Thoracic aorta (tissue), 2 donors: ENCODE measurements at places on chromosomes 16 and 17.

GRCh38 chr17:73215447-73215846 is 22.6 kb downstream of the COG1 start:
- no peak for DNase-seq

DNA sequence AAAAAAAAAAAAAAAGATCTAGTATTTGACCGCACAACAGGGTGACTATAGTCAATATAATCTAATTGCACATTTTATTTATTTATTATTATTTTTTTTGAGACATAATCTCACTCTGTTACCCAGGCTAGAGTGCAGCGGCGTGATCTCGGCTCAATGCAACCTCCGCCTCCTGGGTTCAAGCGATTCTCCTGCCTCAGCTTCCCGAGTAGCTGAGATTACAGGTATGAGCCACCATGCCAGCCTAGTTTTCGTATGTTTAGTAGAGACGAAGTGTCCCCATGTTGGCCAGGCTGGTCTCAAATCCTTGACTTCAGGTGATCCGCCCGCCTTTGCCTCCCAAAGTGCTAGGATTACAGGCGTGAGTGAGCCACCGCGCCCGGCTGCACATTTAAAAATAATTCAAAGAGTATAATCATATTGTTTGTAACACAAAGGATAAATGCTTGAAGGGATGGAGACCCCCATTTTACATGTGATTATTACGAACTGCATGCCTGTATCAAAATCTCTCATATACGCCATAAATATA is 794 bp downstream of the ANKS3 start:
- DNase-seq: no peak

GRCh38 chr17:42405963-42406495 is 17.0 kb downstream of the CAVIN1 start:
- DNase-seq: no peak

- no peak for DNase-seq
These were observed 54.2 kb downstream of the TMEM100 start for GRCh38 chr17:55668312-55668920.

DNA sequence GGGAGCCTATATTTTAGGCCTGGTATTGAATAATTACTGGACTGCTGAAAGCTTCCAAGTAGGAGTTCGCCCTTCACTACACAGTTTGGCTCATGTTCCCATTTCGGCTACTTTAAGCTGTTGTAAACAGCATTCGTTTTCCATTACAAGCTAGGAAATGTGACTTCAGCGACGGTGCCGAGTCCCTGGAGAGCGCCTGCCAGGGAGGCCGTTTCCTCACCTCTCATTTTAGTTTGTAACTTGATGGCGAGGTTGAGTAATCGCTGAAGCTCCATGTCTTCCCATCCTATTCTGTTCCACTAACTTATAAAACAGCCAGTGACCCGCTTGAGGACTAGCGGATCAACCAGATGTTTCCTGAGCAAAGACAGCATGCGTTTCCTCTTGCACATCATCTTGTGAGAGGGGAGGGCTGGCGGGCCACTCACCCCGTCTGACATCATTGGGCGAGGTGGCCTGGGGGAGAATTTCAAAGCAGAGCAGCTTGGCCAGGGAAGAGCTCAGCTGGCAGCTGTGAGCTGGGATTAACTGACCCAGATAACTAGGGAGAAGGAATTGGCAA is 32.9 kb downstream of the PCTP start:
- no peak for DNase-seq

DNA sequence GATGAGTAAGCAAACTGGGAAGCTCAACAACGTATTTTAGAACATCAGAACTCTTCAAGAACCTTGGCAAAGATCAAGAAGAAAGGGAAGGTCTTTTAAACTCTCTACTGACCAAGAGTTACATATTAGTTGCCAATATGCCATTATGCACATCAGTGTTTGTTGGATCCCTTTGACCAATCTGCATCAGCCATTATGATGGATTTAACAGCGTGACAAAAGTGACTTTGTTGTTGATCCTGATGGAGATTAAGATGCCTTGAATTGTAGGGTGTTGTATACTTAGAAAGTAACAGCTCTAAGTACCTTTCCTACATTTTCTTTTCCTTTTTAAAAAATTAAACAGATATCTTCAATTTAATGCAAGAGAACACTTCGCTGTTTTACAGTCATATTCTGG is 108.5 kb downstream of the CA4 start:
- DNase-seq: no peak

- DNase-seq: no peak
These were observed 45.0 kb downstream of the NSRP1 start for GRCh38 chr17:30161601-30162000.

- no peak for DNase-seq
These were observed 15.1 kb downstream of the SAMD14 start for GRCh38 chr17:50114849-50115357.

DNA sequence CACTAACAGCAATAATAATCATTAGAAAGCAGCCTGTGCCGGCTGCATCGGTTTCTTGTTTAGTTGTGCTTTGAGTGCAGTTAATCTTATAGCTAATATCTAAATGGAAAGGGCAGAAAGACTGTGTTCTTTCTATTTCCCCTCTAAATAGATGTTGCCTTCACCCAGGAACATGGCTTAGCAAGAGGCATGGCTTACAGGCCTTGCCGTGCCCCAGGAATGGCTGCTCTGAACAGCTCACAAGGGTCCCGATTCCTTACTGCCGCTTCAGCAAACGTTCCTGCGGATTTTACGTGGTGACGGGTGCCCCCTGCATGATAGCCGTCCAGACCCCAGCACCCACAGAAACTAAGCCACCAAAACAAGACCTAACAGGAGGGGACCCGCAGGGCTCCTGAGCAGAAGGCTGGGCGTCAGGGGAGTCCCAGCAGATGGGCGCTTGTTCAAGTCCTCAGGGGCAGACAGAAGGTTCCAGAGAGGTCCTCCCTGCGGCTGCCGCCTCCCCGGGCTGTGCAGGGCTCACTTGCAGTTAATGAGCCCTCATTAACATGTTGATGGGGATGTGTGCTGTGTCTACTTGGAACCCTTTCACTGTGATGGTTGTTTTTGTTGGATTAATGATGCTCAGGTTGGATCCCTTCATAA is 52.5 kb upstream of the ENPP7 start:
- no peak for DNase-seq

DNA sequence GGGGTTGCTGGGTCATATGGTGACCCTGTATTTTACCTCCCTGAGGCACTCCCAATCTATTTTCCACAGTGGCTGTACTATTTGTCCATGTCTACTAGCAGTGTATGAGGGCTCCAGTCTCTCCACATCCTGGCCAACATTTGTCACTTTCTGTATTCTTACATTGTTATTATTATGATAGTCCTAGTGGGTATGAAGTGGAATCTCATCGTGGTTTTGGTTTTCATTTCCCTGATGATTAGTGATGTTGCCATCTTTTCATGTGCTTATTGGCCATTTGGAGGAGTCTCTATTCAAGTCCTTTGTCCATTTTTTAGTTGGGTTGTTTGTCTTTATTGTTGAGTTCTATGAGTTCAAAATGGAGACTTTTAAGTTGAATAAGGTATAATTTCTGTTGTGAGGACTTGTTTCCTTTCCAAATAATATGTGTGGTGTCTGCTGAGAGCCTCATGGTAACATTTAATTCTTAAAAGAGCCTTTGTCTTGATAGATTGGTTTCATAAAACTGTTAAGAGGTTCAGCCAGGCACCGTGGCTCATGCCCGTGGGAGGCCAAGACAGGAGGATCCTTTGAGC is 108.2 kb downstream of the RPTOR start:
- DNase-seq: no peak

- DNase-seq: no peak
These were observed 5.7 kb downstream of the ENO3 start for GRCh38 chr17:4956493-4957061.
